MM.1S (cell line): ENCODE measurements at places on chromosomes 13 and 19.

GRCh38 chr13:91323349-91323748, 24.1 kb upstream of the MIR17HG start:
- no peak for DNase-seq

DNA sequence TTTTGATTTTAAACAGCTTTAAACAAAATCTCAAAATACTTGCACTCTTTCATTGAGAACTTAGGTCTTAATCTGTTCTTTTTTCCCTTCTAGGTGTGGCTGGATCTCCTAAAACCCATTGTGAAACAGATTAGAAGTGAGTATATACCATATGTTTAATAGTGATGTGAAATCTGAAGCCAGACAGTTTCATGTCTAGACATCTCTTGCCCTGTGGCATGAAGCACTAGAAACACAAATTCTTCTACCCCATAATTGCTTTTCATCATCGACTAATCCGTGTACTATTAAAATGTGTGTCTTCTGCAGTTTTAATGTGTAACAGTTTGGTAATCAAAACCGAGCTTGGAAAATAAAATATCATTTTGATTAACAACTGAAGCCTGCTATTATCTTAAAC, 188.2 kb upstream of the RNF113B start:
- no peak for DNase-seq

- no peak for DNase-seq
These were observed 533 bp upstream of the UHRF1 start for GRCh38 chr19:4908781-4909155.

GRCh38 chr19:49866933-49867782, at the start of gene PNKP:
Gene PNKP (minus strand): TSS chr19:49867576. CDS start chr19:49867204, 372 bp downstream.
- peak; percentile 95 for DNase-seq

DNA sequence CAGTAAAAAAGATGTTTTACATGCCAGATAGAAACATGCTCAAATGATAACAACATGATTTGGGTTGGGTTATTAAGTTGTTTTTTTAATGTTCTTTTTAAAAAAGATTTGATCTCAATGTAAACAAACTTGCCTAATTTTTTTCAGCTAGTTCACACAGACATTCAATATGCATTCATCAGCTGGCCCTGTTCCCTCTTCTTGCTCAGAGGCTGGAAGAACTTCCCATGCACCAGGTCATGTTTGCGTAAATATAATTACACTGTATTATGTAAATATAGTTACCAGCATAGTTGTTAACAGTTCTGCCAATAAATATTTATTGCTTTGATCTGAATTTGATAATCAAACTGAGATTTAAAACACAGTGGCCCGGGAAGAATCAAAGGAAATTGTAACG, 70.6 kb downstream of the ATP11A start:
- no peak for DNase-seq

DNA sequence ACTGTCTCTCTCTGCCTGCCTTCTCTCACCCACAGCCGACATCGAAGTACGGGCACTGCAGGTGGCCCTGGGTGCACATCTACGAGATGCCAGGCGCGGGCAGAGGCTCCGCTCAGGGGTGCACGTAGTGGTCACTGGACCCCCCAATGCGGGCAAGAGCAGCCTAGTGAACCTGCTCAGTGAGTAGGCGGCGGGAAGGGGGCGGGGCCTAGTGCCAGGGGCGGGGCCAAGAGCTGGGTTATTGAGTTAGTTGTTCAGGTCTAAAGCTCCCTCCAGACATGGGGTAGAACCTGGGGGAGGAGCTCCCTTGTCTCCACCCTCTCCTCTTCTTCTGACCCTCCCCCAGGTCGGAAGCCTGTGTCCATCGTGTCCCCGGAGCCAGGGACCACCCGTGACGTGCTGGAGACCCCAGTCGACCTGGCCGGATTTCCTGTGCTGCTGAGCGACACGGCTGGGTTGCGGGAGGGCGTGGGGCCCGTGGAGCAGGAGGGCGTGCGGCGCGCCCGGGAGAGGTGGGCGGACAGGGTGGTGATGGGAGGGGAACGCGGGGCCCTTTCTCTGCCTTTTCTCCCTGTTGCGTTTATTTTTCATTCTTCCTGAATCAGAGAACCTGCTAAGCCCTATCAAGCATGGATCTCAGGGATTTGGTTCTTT, 1.9 kb downstream of the GTPBP3 start:
- DNase-seq: no peak

- no peak for DNase-seq
These were observed 88.4 kb downstream of the SACS start for GRCh38 chr13:23344931-23345595.

DNA sequence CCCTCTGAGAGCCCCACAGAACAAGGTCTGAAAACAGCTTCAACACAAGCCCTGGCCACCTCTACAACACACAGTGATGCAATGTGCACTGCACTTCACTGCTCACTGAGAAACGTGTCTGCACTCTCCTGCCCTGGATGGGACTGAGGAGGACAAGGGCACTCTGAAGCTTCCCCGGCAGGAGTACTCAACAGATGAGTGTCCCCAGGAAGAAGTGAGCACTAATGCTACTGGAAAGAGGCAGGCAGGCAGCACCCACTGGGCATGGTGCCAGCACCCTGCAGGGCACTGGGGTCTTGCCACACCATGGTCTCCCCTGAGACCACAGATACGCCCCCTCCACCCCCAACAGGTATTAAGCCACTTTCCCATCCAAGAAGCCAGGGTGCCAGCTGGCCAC, 17.7 kb upstream of the SLC35E1 start:
- no peak for DNase-seq

DNA sequence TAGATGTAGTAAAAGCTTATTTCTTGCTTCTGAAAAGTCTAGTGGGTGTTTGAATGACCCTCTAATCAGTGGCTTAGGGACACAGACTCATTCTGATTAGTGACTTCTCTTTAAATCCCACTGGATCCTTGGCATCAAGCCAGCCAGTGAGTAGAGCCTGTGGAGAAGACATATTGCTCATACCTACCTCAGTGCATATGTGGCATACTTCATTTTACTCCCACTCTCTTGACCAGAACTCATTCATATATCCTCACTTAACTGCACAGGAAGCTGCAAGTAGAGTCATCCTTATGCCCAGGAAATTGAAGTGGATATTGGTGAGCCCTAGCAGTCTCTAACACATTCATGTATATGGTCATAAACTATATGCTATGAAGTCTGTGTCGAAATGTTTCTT, 148.3 kb downstream of the PDS5B start:
- no peak for DNase-seq

DNA sequence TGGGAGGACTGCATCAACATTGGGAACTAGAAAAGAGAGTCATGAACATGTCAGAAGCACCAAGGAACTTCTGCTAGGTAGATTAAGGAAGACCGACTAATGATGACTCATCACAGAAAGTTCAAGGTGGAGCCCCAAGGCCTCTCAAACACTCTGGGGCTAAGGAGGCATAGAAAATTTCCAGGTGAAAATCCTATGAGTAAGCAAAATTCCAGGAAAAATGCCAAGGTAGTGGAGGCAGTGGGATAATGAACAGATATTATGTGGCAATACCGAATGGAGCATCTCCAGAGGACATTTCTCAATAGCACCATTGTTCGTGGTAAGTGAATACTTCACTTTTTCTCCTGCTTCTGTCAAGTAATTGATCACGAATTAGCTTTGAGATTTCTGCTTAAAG, 336.5 kb downstream of the MZT1 start:
- no peak for DNase-seq

DNA sequence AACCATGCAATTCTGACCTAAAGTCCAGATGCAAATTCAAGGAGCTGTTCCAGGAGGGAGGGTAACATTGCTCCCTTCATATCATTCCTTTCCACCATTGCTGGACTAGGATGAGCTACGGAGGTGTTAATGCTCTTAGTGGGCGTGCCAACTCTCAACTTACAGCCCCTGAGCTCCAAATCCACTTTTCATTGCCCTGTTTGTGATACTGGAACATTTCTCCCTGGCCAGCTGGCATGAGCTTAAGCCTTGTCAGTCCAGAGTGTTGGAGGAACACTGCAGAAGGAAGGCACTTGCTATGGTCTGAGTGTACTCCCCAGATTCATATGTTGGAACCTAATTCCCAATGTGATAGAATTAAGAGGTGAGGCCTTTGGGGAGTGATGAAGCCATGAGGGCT, 70.4 kb upstream of the FARP1 start:
- DNase-seq: no peak

GRCh38 chr13:29515372-29515771, 80.1 kb downstream of the SLC7A1 start:
- no peak for DNase-seq

DNA sequence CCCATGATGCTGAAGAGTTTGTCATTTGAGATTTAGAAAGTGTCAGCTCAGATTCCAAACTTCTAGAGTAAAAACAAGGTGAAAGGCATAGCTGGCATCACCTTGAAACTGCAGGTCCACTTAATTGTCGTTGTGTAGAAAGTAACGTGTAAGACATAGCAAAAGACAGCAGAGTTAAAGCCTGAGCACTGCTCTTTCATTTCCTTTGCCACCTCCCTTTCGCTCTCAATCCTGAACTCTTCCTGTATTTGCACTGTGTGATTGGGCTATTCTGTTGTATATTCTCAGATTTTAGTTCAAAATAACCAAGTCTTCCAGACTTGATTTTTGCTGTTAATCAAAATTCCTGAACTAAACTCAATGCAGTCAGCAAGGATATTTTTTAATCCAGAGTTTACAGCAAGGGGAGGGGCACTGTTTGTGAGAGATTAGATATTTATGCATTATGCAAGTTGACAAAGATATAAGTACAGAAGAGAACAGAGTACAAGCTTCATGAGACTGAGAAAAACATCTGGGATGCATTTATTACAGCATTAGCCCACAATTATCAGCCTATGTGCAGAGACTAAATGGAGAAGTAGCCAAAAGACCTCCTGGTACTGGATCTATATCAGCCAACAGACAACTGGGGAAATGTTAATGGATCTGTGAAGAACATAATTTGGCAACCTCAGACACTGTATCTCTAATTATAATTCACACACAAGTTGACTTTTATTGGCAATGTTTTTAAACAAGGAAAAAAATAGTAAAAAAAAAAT, 328.6 kb downstream of the SUCLA2 start:
- DNase-seq: no peak

DNA sequence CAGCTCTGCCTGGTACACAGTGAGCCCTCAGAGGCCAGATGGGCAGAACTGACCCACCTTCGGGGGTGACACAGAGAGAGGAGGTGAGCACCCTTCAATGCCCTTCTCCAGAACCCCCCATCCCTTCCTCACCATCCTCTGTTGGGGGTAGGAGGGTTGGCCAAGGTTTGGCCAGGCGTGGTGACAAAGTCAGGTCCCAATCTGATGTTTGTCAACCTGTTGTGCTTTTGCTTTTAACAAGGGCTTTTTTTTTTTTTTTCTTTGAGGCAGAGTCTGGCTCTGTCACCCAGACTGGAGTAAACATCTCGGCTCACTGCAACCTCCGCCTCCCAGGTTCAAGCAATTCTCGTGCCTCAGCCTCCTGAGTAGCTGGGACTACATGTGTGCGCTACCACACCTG, 7.3 kb downstream of the PTGIR start:
- no peak for DNase-seq

- DNase-seq: no peak
These were observed 12.0 kb downstream of the COQ8B start for GRCh38 chr19:40704491-40705361.

DNA sequence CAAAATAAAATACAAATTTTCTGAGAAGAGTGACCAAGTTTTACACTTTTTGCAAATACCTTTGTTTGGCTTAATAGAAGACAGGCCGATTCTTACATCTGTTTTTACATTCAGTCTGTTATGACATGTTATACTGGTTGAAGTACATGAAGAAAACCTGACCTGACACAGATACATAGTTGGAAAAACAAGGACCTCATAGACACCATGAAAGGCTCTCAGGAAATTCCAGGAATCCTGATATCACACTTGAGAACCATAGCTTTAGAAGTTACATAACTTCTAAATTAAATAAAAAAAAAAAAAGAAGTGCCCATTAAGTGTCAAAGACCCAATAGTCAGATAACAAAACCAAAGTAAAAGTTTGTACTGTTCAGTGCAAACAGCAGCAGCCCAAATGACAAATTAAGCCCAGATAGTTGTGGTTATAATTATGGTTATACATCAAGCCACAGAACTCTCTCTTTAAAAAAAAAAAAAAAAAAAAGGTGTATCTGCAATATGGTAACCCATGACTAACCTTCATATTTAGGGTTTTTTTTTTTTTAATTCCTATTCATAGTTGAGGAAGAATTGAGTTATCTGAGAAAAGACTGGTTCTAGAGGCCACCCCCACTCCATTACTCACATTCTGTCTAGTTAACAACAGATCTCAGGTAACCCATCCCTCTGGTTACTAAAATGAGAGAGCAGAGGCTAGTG, 19.8 kb downstream of the RBM26 start:
- no peak for DNase-seq

DNA sequence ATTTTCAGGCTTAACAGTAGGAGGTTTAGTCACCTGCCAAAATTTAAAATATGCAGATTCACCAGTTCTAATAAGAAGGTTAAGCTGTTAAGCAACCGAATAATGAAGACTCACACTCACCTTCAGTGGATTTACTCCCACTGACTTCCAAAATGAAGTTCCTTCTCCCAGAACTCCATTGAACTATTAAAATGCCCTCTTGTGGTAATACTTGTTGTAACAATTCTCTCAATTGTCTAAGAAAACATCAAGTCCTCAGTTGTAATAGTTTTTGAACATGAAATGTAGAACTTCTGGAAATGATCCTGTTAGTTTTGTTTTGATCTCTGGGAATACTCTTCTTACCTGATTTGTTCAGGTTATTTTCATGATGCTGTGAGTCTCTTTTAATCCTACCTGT, 522.0 kb upstream of the ATXN8OS start:
- DNase-seq: no peak

DNA sequence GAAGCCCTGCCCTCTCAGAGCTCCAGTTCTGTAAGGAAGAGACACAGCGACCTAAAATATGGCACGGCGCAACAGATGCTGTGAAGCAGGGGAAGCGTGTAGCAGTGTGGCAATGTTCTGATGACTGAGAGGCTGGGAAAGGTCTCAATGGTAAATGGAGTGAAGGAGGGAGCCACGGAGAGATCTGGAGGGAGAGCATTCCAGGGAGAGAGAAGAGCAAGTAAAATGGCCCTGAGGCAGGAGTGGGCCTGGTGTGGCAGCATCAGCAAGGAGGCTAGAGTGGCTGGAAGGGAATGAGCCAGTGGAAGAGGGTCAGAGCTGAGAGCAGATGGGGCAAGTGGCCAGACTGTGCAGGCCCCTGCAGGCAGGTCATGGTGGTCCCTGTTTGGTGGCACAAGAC, 16.4 kb downstream of the RCN3 start:
- DNase-seq: no peak

- no peak for DNase-seq
These were observed 2.3 kb downstream of the OR7C2 start for GRCh38 chr19:14943601-14944000.

- DNase-seq: no peak
These were observed 294.8 kb downstream of the KCNRG start for GRCh38 chr13:50309882-50310594.

- DNase-seq: no peak
These were observed 71.8 kb downstream of the CAB39L start for GRCh38 chr13:49371943-49372613.

- no peak for DNase-seq
These were observed 661.5 kb downstream of the LIG4 start for GRCh38 chr13:107553838-107554237.

DNA sequence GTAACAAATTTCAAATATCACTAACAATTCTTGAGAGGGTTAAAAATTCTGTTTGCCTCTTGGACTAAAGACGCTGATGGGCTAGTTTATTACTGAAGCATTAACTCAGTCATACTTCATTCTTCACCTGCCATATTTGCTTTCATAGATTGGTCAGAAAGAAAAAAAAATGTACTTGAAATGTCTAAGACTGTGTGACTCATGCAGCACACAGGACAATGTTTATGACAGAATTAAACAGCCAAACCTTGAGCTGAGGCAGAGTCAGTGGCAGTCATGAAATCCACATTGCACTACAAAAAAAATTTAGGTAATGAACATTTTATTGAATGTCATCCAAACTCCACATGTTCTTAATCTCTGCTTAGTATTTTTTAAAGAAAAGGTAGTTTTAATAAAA, 135.6 kb downstream of the PRR20E start:
- DNase-seq: no peak
